Naive B cell (primary cell): ENCODE measurements at places on chromosomes 2 and 18. TPM values are rescaled to one million over a fixed set of nuclear protein-coding genes. Genes with fewer than 3 reads are reported as not detected.

GRCh38 chr2:207474863-207475485 is 54.8 kb upstream of the CREB1 start:
- peak; percentile 48 for DNase-seq

- DNase-seq, result no peak
Observed at GRCh38 chr2:149075853-149076252, 37.4 kb downstream of the LYPD6B start.

DNA sequence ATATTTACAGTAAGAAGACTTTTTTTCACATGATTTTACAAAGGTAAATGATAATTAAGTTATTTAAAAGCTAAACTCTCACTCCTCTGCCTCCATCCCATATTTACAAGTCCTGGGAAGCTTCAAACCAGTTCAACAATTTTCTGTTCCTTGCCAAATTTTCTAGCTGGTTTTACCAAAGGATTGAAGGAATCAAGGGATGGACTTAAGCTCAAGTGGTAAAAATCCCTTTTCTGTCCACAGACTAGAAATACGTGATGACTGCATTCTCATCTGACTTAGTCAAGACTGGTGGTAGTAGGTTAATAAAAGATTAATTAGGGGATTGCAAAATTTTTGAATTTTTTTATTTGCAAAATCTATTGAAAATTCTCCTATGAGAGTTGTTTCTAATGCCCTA is 297.3 kb downstream of the MTX2 start:
- DNase-seq, result no peak

DNA sequence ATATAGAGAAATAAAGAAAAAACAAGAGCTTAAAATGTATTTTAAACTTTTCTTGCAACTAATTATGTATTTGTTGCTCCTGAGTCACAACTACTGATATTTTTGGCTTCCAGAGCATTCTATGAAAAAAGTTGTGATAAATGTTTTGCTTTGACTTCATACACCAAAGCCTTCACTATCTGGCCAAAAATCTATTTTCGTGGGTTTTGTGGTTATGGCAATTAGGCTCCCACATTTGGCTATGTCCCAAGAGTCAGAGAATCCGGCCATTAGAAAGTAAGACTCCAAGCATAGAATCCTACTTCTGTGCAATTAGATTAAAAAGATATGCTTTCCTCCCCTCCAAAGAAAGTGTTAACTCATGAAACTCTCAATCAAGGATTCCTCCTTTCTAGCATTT is 1456.1 kb upstream of the ACVR2A start:
- DNase-seq, result no peak

- DNase-seq, result no peak
Observed at GRCh38 chr2:138974651-138975050, 194.5 kb upstream of the NXPH2 start.

GRCh38 chr18:811892-812375 is at the start of gene YES1:
Gene YES1 (minus strand): TSS chr18:812242. CDS start chr18:756827, 55,415 bp downstream.
- DNase-seq, result no peak

DNA sequence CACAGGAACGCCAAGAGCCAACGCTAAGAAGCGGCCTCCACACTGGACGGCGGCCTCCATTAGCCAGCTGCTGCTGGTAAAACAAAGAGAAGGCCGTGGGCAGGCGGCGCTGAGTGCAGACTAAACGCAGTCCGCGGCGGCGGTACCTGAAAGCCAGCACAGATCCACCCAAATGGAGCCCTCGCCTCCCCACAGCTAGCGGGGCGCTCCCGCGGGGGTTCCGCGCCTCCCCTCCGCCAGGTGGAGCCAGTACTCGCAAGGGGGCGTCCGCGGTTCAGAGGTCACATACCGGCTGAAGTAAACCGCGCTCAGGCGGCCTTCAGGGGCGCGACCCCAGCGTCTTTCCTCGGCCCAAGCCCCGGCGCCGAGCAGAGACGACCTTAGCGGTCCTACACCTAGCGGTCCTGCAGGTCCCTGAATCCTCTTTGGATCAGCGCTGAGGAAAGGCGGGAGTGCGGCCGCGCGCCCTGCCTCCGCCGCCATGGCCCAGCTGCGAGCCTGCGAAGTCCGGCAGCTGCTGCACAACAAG is 293.1 kb upstream of the ERBB4 start:
- no peak for DNase-seq

GRCh38 chr2:18792226-18792629 is 202.9 kb upstream of the NT5C1B start:
- no peak for DNase-seq

- no peak for DNase-seq
Observed at GRCh38 chr18:69161383-69162028, 239.2 kb upstream of the DOK6 start.

DNA sequence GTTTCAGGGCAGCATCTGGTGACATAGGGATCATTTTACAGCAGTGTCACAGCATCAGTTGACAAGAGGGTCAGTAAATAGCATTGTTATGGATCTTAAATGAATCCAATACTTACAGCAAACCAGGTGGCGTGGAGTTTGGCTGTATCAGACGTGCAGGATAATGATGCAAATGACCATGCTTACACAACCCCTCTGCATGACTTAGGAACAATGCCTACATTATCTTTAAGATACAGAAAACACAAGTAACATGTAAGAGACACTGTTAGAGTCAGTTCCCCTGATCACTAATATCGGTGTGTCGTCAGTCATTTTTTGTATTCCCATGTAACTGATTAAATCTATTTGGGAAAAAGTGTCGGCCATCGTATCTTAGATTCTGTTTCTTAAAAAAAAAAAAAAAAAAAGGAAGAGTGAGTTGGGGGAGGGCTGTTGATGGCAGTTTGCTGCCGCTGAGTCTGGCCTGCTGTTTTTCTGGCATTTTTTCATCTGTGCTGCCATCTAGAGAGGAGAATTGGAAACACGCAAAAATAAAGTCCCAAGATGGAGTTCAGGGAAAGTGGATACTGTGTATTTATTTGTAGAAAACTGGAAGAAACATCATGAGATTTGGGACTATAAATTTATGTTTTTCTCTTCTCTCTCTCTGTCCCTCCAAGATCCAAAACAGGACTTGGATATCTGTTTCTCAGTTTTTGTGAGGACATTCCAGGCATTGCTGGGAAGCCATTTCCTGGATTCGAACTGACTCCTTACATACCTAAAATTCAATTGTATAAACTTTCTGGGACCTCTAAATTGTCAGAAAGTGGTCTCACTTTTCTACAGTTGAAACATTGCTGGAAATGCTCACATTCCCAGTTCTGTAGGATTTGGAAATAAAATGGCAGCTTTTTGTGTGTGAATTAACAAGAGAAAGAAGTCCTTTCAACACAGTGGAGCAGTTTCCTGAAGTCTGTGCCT is 60.3 kb upstream of the AGPS start:
- peak; percentile 61 for DNase-seq

GRCh38 chr2:148021059-148021861 is at the start of gene MBD5:
Gene MBD5 (plus strand): TSS chr2:148021091.
- no peak for DNase-seq

GRCh38 chr18:8994603-8995002 is 107.9 kb upstream of the NDUFV2 start:
- no peak for DNase-seq

- no peak for DNase-seq
Observed at GRCh38 chr2:10664652-10665051, 25.1 kb downstream of the NOL10 start.

GRCh38 chr2:207012461-207012860 is 73.1 kb downstream of the CPO start:
- DNase-seq, result no peak

GRCh38 chr18:78192054-78192453 is 787.6 kb upstream of the SALL3 start:
- DNase-seq, result no peak

GRCh38 chr2:151481744-151482143 is 72.0 kb downstream of the RIF1 start:
- no peak for DNase-seq

GRCh38 chr2:172893111-172893510 is 157.5 kb downstream of the RAPGEF4 start:
- no peak for DNase-seq

- DNase-seq, result no peak
Observed at GRCh38 chr2:236874866-236875481, 210.7 kb upstream of the COPS8 start.

DNA sequence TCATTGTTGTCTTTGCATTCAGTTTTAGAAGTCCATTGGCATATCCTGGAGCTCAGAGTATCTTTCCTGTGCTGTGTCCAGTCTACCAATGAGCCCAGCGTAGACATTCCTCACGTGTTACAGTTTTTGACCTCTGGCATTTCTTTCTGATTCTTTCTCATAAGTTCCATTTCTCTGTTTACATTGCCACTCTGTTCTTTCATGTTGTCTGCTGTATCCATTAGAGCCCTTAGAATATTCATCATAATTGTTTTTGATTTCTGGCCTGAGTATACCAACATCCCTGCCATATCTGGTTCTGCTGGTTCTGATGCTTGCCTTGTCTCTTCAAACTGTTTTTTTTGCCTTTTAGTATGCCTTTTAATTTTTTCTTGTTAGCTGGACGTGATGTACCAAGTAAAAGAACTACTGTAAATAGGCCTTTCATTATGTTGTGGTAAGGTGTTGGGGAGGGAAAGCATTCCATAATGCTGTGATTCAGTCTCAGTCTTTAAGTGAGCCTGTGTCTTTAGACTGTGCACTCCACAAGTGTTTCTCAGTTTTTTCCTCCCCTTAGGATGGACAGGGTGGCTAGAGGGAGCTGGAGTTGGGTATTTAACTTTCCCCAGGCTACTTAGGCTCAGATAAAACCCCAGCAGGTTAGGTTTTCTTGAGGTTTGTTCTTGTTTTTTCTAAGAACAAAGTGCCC is 35.6 kb downstream of the CEP192 start:
- no peak for DNase-seq

- DNase-seq, result no peak
Observed at GRCh38 chr2:23529659-23530058, 144.7 kb downstream of the KLHL29 start.

- DNase-seq, result no peak
Observed at GRCh38 chr2:121078899-121079298, 206.1 kb downstream of the TFCP2L1 start.

ERMN gene
- 0.28 TPM for polyA plus RNA-seq

AQP12B gene
- not detected for polyA plus RNA-seq

CDK5R2 gene
- polyA plus RNA-seq, result not detected

CRYGD gene
- polyA plus RNA-seq, result not detected

VWA3B gene
- not detected for polyA plus RNA-seq

MOCOS gene
- not detected for polyA plus RNA-seq

NPPC gene
- polyA plus RNA-seq, result not detected

ACSL3 gene
- 20.1 TPM for polyA plus RNA-seq

SMAD2 gene
- polyA plus RNA-seq, result 49.9 TPM
